ENCODE measurements at places on chromosomes 13 and 19. TPM values are rescaled to one million over a fixed set of nuclear protein-coding genes. Genes with fewer than 3 reads are reported as not detected.
A peak's percentile ranks its signal among the peaks of the same experiment; 100 is the strongest.

Gene ATP5F1D
- 686 TPM for total RNA-seq

Gene PRSS57
- not detected for total RNA-seq

Gene RASIP1
- total RNA-seq, result 13.7 TPM

Gene ATG4D
- total RNA-seq, result 61.4 TPM

Gene LGI4
- 9.0 TPM for total RNA-seq

Gene ACP7
- total RNA-seq, result not detected

Gene ZNF486
- total RNA-seq, result 1.7 TPM

Gene STK11
- total RNA-seq, result 66.2 TPM

DNA sequence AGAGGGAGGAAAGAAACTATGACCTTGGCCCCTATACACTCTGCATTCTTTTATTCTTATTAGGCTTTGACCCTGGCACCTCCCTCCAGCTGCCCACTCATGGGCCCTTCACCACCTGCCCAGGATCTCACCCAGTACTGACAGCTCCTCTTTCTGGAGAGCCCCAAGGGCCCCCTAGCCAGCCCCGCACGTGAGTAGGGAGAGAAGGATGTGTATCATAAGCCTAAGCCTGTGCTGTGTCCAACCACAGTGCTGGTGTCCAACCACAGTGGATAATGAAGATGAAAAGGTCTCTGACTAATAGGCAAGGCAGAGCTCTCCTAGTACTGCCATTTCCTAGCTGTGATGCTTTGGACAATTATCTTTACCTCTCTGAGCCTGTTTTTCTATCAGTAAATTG is 4.2 kb downstream of the DMRTC2 start:
- DNase-seq, result no peak

DNA sequence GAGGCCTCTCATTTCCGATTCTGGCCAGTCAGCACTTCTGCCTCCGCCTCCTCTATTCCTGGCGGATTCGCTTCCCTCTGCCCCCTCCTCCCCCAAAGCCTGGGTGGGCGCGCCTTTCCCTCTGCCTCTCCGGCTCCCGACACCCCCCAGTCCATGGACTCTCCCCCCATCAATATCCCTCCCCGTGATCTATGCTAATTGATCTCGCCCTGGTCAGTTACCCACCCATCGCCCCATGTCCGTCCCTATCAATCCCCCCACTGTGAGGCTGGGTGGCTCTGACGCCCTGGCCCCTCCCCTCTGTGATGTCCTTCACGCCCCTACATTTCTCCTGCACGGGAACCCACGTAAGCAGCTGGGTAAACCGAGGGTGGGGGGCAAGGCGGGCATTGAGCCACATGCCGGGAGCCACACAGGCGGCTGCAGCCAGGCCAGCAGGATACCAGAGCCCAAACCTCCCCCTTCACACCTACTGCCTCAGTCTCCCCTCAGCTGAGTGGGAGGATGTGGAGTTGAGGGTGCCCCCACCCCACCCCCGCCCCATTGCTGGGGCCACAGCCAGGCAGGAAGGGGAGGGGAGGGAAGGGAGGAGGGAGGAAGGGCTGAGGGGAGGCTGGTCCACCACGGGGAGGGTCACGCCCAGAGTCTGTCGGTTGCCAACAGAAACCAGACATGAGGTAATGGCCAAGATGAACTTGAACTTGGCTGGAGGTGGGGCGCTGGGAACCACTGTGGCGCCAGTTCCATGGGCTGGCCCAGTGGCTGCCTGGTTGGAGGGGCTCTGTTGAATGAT is 21.0 kb downstream of the SMIM24 start:
- DNase-seq, result peak; percentile 90

DNA sequence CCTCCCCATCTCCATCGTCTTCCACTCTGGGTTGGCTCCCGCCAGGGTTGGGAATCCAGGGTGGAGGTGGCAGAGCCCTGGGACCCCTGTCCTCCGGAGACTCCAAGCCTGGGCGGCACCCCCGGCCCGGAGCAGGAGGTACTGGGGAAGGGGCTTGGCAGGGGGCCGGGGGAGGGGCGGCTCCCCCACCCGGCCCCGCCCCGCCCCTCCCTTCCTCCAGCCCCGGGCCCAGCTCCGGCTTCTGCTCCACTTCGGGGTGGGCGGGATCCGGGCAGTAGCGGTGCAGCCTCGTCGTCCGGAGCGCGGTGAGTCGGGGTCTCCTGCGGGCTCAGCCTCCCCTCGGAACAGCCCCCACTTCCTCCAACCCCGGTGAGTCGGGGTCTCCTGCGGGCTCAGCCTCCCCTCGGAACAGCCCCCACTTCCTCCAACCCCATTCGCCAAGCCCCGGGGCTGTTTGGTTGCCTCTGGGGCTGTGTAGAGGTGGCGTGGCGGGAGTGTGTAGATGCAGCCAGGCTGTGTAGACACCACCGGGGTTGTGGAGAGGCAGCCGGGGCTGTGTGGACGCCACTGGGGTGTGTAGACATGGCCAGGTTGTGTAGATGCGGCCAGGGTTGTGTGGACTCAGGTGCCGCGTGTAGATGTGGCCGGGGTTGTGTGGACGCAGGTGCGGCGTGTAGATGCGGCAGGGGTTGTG is at the start of gene TMPRSS9:
TMPRSS9 (plus strand) TSS at position 274 of the 694 bp plus-strand sequence. CDS start 29,521 bp downstream, outside the sequence.
- no peak for DNase-seq

GRCh38 chr19:47819858-47820257 is 1.9 kb upstream of the CRX start:
- no peak for DNase-seq

- no peak for DNase-seq
Measured at GRCh38 chr13:95050800-95051615, 250.2 kb downstream of the ABCC4 start.

DNA sequence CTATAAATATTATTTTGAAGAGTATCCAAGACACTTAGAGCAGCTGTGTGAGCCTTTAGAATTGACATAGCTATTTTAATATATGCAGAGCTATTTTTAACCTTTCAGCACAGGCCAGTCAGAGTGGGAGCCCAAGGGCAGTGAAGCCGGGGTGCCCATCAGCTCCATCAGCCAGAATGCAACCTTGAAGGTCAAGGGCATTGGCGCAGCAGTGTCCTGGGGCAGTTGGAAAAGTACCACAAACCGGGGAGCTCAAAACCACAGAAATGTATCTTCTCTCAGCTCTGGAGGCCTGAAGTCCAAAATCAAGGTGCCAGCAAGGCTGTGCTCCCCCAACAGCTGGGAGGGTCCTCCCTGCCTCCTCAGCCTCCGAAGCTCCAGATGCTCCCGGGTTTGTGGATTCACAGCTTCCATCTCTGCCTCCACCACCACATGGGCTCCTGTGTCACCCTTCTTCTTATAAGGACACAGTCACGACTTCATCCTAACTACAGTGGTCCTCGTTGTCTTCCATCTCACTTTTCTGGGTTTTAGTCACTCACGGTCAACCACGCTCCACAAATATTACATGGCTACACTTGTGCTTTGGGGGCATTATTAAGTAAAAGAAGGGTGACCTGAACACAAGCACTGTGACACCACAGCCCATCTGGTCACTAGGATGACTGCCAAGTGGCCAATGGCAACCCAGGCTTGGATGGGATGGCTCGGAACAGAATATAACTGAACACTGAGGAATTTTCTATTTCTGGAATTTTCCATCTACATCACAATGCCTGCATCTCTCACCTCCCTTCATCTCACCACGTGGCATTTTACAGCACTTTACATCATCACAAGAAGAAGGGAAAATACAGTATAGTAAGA is 15.9 kb upstream of the GAS6 start:
- peak; percentile 63 for DNase-seq

GRCh38 chr13:23570921-23571315 is 706 bp downstream of the TNFRSF19 start:
- no peak for DNase-seq

DNA sequence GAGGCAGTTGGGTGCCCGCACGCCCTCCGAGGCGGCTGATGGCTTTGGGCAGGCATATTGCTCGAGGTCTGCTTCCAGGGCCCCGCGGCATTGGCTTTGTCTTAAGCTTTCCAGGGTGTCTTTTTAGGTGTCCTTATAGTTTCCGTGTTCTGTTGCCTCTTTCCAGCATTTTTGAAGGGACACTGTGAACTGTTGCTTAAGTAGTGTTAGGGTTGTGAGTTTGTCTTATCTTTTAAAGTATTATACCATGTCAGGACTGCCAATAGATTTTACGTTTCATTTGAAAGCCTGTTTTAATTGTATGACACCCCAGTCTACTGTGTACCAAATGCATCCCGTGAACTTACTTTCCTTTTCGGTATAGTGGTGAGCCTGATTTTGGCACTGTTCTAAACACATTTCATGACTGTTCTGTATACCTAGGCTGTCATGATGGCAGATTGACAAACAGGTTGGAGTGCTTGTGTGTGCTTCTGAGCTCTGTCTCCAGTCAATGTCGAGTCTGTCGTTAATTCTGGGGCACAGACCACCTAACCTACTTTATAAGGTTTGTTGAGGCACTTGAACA is 656 bp downstream of the PCCA start:
- no peak for DNase-seq

DNA sequence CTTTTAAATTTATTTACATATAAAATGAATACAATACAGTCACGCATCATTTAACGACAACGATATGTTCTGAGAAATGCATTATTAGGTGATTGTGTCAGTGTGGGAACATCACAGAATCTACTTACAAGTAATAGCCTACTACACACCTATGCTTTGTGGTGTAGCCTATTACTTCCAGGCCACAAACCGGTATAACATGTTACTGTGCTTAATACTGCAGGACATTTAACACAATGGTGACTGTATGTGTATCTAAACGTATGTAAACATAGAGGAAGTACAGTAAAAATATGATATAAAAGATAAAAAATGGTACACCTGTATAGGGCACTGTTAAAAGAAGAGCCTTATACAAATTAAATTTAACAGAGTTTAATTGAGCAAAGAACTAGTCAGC is 62.4 kb upstream of the KLHL1 start:
- DNase-seq, result no peak

DNA sequence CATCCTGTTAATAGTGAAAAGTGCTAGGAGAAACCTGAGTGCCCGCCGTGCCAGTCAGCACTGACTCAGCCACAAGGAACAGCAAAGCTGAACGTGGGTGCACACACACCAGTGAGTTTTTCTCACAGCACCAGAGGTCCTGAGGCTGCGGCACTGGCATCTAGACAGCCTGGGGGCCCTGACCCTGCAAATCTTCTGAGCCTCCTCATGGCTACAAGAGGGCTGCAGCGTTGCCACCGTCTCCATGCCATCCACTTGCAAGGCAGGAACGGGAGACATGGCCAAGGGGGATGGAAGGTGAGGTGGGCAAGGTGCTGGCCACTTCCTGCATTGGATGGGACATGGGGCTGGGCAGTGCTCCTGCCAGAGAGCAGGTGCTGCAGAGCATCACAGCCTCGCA is 211.2 kb upstream of the SOX1 start:
- DNase-seq, result no peak

DNA sequence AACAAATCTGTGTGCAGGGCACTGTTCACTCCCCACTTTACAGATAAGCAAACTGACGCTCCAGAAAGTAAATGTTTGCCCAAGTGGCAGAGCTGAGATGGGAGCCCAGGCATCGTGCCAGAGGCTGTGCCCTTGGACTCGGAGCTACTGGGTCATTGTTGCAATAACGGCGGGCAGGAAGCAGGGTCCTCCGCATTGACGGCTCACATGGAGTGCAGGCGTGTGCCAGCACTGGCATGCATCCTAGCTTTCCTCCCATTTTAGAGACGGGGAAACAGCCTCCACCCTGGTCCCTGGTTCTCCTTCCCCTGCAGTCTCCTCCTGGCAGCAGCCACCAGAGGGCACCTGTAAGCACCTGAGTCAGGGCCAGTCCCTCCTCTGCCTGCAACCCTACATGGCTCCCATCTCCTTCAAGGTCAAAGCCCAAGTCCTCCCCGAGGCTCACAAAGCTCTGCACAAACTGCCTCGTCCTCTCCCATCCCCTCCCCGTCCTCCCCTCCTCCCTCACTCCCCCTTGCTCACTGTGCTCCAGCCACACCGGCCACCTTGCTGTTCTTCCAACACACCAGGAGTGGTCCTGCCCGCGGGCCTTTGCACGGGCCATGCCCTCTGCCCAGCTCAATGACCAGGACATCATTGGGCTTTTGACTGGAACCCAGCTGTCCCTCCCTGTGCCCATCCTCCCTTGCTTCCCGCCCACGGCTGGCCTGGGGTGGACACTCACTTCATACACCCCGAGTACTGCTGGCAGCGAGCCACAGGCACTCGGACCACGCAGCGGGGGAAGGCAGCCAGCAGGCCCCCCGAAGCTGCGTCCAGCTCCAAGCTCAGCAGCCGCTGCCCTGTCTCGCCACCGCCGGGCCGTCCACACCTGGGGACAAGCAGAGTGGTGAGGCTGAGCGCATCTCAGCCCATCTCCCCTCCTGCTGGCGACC is 7.7 kb upstream of the LRG1 start:
- DNase-seq, result no peak

DNA sequence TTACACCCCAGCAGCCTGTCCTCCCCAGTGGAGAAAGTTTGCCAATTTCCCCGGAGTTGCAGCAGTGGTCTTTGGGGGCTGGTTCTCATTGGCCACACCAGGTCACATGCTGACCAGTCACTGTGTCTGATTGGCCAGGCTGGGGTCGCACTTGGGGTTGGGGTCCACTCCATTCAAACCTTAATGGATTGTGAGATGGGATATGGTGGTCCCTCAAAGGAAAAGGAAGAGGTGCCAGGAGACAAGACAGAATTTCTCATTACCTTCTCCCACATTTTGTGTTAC is 3.4 kb downstream of the PPM1N start:
- no peak for DNase-seq

GRCh38 chr13:46387064-46387851 is at the start of gene RUBCNL:
Gene RUBCNL (minus strand): TSS chr13:46387252. CDS start chr13:46372475, 14,777 bp downstream.
- peak; percentile 62 for DNase-seq

GRCh38 chr13:50357586-50358118 is 342.4 kb downstream of the KCNRG start:
- no peak for DNase-seq

DNA sequence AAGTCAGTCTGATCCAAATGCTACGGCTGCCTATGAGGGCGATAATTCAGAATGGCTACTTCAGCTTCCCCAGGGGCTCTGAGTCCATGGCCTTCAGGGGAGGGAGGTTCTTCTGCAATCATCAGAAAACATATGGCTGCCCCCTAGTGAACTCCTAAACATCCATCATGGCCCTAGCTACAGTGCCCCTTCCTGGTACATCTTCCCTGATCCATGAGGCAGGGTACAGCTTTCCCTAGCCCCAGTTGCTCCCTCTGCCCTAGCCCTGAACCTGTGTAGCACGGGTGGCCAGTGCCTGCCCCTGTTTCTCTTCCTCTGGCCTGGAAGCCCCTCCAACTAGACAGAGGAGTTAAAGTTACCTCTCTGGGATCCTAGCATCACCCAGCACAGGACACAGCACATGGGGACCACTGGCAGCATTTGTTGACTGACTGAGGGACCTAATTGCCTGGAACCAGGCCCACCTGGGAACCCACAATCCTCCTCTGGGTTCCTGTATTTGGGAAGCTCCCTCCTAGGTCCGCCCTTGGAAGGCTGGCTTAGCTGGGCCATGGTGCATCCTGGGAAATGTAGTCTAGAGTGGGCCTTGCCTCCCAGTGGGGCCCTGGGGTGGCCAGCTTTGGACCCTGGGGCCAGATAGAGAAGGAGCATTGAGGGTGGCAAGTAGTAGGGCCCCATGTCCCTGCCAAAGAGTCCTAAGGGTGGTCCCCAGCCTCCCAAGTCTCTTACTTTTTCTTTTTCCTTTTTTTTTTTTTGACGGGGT is 17.7 kb upstream of the SEMA6B start:
- DNase-seq, result no peak
